ENCODE measurements at places on chromosomes 1 and 21. TPM values are rescaled to one million over a fixed set of nuclear protein-coding genes. Genes with fewer than 3 reads are reported as not detected.
A peak's percentile ranks its signal among the peaks of the same experiment; 100 is the strongest.

The BLACAT1 gene
- total RNA-seq, result not detected

The NCDN gene
- 16.6 TPM for total RNA-seq

The PTGFR gene
- 3.2 TPM for total RNA-seq

The IL20 gene
- total RNA-seq, result not detected

The PTP4A2 gene
- 203 TPM for total RNA-seq

The ARID4B gene
- total RNA-seq, result 26.7 TPM

The LPAR3 gene
- 0.13 TPM for total RNA-seq

The LEPROT gene
- 79.1 TPM for total RNA-seq

The CLDN8 gene
- 2.1 TPM for total RNA-seq

DNA sequence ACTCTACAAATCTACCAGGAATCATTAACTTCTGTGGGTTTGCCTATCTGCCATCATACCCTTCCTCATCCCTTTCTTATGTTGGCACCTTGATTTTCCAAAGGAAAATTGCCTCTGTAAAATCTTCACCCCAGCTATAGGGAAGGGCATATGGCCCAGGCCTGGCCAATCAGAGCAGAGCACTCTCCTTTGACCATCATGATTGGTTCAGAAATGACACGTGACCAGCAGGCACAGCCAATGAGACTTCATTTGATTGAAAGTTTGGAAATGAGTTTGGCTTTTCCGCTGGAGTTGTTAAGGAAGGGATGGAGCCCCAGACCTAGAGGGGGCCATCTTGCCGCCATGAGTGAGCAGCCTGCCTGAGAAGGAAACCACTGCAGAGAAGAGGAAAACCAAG is 35.1 kb upstream of the IFFO2 start:
- no peak for ATAC-seq

- no peak for ATAC-seq
These were observed 1.3 kb downstream of the DLGAP3 start for GRCh38 chr1:34928066-34928696.

- no peak for ATAC-seq
These were observed 48.8 kb downstream of the SLC9C2 start for GRCh38 chr1:173554089-173554488.

- ATAC-seq, result no peak
These were observed 92.3 kb downstream of the PRDM16 start for GRCh38 chr1:3161176-3161840.

- no peak for ATAC-seq
These were observed 176.7 kb downstream of the OLFM3 start for GRCh38 chr1:101820071-101820470.

- ATAC-seq, result no peak
These were observed 144.5 kb downstream of the OMA1 start for GRCh38 chr1:58401991-58402390.

DNA sequence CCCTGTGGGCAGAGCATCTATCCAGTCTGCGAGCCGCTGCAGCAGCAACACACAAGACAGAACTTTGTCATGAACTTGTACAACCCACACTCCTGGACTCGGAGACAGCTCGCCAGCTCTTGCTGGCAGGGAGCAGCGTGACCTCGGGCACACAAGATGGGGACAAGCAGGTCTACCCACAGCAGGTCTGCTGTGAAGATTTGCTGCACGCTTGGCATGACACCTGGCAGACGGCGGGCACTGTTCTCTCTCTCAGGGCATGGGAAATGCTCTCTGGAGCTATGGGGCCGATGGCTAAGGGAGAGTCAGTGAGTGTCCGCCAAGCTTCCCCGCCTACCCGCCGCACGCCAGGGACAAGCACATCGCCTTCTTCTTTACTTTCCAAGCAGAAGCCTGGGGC is 90.0 kb downstream of the STUM start:
- ATAC-seq, result no peak

GRCh38 chr1:61742620-61743430 is 545 bp downstream of the PATJ start:
- ATAC-seq, result peak; percentile 84

GRCh38 chr1:33482412-33482811 is 10.0 kb downstream of the ZSCAN20 start:
- no peak for ATAC-seq

DNA sequence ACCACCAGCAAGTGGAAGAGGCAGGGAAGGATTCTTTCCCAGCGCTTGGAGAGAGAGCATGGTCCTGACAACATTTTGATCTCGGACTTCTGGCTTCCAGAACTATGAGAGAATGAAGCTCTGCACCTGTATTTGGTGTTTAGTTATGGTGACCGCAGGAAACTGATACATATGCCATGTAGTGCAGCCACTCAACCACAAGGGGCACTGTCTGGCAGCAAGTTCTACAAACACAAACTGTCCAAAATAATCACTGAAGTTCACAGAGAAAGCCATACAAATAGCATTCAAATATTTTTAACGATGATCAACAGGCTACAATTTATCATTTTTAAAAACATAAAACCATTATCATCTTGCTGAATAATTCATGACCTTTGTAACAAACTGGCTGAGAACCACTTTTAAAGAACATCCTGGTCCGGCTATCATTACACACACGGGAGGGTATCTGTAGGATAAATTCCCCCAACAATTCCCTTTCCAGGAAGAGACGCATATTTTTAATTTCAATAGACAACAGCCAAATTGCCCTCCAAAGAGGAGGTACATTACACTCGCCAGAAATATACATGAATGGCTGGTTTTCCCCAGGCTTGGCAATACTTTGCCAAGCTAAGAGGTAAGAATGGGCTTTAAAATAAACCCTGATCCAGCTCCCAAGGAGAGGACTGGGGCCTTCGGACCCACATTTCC is 9.2 kb upstream of the CBR3 start:
- no peak for ATAC-seq

GRCh38 chr1:216902669-216903381 is 179.6 kb upstream of the ESRRG start:
- no peak for ATAC-seq

- no peak for ATAC-seq
These were observed 142.0 kb upstream of the RUNX1 start for GRCh38 chr21:35191128-35191527.

- no peak for ATAC-seq
These were observed 38.8 kb upstream of the PLA2G5 start for GRCh38 chr1:20031161-20031560.

GRCh38 chr1:38712046-38712445 is 147.5 kb downstream of the RRAGC start:
- ATAC-seq, result no peak

- ATAC-seq, result peak; percentile 24
These were observed 1.1 kb upstream of the JUN start for GRCh38 chr1:58784758-58785441.

DNA sequence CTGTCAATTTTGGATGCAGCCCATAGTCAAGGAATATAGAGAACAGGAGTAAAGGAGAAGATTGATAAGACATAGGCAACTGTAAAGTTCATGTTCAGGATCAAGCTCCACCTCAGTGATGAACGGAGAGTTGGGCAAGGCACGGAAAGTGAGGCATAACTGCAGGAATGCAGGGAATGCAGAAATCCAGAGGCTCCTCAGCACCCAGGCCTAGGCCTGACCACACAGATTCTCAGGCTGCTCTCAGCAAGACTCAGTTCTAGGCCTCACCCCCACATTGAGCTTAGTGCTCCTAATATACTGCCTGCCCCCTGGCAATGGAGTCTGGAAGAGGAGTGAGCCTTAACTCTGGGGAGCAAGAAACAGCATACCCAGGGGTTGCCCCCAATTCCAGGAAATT is 36.3 kb upstream of the S1PR1 start:
- ATAC-seq, result no peak

DNA sequence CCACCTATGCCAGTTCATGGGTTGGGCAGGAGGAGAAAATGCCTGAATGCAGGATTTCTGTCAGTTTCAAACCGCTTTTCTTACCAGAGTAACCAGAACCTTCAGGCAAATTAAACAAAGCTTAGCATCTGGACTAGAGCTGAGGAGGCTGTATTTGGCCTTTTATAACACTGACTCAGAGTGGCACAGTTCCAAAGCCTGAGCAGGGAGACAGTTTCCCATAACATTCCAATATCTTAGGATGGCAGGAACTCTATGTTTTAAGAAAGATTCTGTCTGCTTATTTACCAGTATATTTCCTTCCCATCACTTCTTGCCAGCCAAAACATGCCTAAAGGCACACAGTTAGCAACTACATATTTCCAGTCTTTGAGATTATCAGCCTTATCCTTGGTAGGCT is 46.8 kb downstream of the UBR4 start:
- ATAC-seq, result peak; percentile 48

- no peak for ATAC-seq
These were observed 144.0 kb downstream of the ROR1 start for GRCh38 chr1:63917571-63918417.

Measured in gastroesophageal sphincter (tissue), 4 donors.